ENCODE measurements at places on chromosomes 1 and 21. TPM values are rescaled to one million over a fixed set of nuclear protein-coding genes. Genes with fewer than 3 reads are reported as not detected.

Gene OR2L13
- total RNA-seq, result not detected

Gene PRELP
- 72.1 TPM for total RNA-seq

Gene APOBEC4
- total RNA-seq, result not detected

Gene AMY1B
- total RNA-seq, result not detected

Gene SELENBP1
- 180 TPM for total RNA-seq

Gene TOMM40L
- 15.1 TPM for total RNA-seq

Gene TMPRSS2
- 147 TPM for total RNA-seq

Gene TNFRSF9
- 0.35 TPM for total RNA-seq
